AG08396 (cell line): ENCODE measurements at places on chromosomes 13 and 19.

- no peak for DNase-seq
These were observed 66.8 kb downstream of the SOX1 start for GRCh38 chr13:112133499-112134390.

GRCh38 chr13:109145631-109146030 lies 516.2 kb downstream of the MYO16 start:
- DNase-seq: peak; percentile 79

- no peak for DNase-seq
These were observed 193.3 kb downstream of the KATNAL1 start for GRCh38 chr13:30113983-30114570.

DNA sequence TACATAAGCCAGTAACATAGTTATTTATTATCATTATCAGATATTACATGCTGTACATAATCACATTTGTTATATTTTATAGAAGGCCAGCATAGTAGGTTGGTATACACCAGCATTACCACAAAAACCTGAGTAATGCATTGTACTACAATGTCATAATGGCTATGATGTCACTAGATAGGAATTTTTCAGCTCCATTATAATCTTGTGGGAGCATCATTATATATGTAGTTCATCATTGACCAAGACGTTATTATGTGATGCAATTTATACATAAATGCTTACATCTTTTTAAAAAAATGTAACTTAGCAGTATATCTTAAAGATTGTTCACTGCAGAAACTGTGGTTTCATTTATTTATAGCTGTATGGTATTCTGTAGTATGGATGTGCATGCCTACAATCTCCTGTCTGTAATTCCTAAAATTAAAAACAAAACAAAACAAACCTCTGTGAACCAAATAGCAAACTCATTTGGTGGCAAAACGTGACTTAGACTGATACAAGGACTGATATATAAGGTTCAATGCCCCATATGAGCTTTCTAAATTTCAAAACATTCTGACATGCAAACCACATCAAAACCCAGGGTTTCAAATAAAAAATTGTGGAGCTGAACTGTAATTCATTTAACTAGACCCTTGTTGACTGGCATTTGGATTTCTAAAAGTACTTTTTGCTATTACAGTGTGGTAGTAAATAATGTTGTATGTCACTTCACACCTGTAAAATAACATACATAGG lies 250.9 kb downstream of the DLEU7 start:
- no peak for DNase-seq

DNA sequence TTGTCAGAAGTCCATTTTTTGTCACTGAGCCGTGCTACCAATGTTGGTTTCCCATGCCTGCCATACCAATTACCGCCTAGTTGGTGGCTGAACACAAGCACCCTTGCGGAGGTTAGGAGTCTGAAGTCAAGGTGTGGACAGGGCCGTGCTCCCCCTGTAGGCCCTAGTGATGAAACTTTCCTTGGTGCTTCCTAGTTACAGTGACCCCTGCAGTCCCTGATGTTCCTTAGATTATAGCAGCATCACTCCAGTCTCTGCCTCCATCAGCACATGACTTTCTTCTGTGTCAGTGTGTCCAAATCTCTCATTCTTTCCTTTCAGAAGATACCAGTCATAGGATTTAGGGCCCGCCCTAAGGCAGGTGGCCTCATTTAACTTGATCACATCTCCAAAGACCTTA lies 99.0 kb downstream of the MYO16 start:
- no peak for DNase-seq

- peak; percentile 100 for DNase-seq
These were observed at the start of gene MKNK2 for GRCh38 chr19:2050991-2051772. Gene MKNK2, minus strand, starts transcription at chr19:2051244. Its CDS starts 393 bp downstream, at chr19:2050851.

GRCh38 chr19:53982611-53983010 lies 8.8 kb upstream of the CACNG6 start:
- DNase-seq: peak; percentile 73

DNA sequence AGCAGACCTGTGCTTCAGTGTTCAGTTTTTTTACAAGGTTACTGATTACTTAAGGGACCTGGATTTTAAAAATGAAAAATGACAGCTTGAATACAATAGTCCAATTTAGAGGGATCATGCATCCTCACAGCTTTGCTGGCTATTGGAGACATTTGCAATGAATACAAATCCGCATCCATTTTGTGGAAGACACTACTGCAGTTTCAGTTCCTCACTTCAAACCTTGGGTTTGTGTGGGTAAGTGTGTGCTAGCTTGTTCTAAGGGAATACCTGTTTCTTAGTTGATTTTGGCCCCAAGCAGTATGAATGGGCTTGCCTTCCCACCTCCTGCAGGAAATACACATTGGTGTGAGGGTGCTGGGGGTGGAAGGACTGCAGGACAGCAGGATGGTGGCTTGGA lies 222.4 kb downstream of the OLFM4 start:
- DNase-seq: no peak

GRCh38 chr13:50916701-50917184 lies 7.2 kb downstream of the RNASEH2B start:
- DNase-seq: no peak

DNA sequence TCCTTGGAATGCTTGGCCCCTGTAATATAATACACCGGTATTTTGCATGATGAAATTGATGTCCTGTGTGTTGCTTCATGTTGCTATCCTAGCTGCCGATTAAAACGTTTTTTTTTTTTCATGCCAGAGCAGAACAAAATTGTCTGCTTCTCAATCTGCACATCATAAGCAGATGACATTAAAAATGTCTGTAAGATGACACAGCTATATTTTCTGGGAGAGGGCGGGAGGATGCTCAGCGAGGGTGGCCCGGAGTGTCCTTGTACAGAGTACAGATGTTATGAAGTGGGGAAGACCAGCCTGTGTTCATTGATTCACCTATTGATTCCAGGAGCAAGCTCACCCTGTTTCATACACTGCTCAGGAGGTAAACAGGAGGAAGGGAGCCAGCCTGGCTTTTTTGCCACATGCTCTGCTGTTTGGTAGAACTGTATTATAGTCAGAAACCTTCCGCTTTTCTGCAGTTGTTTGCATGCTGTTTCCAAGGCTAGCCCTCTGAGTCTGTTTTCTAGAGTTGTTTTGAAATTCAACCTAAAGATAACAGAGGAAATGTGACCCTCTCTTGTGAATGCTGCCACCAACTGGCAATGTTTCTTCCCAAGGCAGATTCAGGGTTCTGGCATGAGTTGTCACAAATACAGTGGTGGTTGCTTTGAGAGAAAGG lies 4.7 kb upstream of the IRS2 start:
- DNase-seq: peak; percentile 25

- DNase-seq: no peak
These were observed 9.3 kb downstream of the BORA start for GRCh38 chr13:72737033-72737432.
